ENCODE measurements at places on chromosomes 1 and 21.

DNA sequence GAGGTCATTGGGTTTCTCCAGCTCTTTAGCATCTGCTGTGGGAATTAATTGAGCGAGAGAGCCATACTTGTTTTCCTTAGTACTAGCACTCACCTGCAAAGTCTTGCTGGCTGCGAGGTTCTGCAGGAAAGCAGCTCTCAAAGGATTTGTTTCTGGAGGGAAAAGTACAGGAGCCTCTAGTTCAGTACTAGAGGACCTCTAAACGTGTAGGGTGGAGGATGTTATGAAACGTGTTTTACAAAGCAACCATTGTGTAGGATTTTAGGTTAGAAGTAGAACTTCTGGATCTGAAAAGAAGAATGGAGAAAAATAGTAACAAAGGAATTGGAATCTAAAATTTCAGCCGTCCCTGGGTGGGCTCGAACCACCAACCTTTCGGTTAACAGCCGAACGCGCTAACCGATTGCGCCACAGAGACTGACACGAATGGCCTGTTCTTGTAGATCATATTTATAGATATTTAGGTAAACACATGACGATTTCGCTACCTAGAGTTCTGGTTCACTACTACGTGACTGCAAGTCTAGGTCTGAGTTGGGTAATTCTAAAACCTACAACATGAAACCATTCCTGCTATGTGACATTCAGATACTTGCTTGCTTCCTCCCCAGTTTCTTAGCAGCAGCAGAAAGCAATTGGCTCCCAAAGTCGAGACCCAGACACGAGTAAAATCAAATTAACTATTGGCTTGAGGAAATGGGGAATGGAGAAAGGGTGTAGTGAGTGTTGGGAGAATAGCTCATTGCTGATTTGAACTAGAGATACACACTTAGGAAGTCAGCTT is 60.2 kb upstream of the CFAP126 start:
- H3K4me1 ChIP-seq, result no peaks in the 10 kb centered on the region
- no peak overlapping the region for H3K27ac ChIP-seq
- H3K36me3 ChIP-seq, result peaks cover 6% of the 10 kb centered on the region
- DNase-seq, result peak; percentile 23

GRCh38 chr1:92858564-92859399 is 26.9 kb downstream of the RPL5 start:
- peak; percentile 51 for DNase-seq
- no peaks in the 10 kb centered on the region for H3K27me3 ChIP-seq
- no peak overlapping the region for H3K4me3 ChIP-seq
- H3K27ac ChIP-seq, result no peak overlapping the region
- no peaks in the 10 kb centered on the region for H3K4me1 ChIP-seq

GRCh38 chr1:153954826-153955225 is 3.6 kb downstream of the CRTC2 start:
- peaks cover 45% of the 10 kb centered on the region for H3K4me1 ChIP-seq
- H3K27me3 ChIP-seq, result no peaks in the 10 kb centered on the region
- H3K4me3 ChIP-seq, result no peak overlapping the region
- DNase-seq, result no peak
- peaks cover 28% of the 10 kb centered on the region for H3K36me3 ChIP-seq

DNA sequence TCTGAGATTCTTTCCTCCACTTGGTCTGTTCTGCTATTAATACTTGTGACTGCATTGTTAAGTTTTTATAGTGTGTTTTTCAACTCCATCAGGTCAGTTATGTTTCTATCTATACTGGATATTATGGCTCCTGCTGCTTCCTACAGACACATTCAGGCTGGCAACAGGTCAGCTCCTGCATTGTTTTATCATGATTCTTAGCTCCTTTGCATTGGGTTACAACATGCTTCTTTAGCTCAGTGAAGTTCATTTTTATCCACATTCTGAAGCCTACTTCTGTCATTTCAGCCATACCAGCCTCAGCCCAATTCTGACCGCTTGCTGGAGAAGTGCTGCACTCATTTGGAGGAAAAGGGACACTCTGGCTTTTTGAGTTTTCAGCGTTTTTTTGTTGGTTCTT is 37.3 kb upstream of the F3 start:
- peaks cover 47% of the 10 kb centered on the region for H3K36me3 ChIP-seq
- no peak overlapping the region for H3K4me3 ChIP-seq

- DNase-seq, result no peak
- peak overlapping the region; percentile 94 for H3K27ac ChIP-seq
- H3K4me1 ChIP-seq, result peaks cover 75% of the 10 kb centered on the region
- no peaks in the 10 kb centered on the region for H3K36me3 ChIP-seq
Observed at GRCh38 chr1:234980645-234981396, 147.8 kb downstream of the TOMM20 start.
